ENCODE measurements at places on chromosomes 7 and 10.

DNA sequence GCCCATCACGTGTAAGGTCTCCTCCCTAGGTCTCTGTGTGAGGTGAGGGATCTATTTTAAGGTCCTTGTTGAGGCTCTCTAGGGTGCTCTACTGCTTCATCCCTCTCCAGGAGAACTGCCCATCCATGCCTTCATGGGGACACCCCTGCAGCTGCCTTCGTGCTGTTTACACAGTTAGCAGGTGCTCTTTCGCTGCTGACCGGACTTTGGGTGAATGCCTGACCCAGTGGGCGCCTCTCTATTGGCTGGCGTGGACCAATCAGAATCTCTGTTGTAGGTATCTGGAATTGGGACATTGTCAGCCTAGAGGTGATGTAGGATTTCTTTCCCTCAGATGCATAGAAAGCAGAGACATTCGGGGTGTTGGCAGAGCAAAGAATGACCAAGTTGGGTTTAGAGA is 38.7 kb upstream of the HMX3 start:
- no peak for DNase-seq

DNA sequence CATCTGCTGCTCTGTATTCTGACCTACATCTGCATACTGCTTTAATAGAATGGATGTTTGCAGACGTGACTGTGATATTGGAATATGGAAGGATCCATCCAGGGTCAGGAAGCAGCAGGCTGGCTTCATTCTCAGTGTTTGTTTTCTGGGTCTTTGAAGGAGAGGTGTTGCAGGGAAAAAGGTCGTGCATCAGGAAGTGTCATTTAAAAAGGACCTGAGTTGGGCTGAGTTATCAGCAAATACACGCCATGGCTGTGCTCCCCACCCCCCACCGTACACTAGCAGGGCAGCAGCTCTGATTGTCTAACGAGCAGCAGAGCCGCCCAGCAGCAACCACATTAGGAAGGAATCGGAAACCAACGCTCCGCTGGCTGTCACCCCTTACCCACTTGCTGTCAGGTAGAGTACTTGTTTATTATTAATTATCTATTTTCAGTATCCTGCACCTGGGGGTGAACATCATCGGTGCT is 63.1 kb upstream of the STEAP1B start:
- DNase-seq = no peak

- no peak for DNase-seq
Measured at GRCh38 chr10:124172181-124172916, 79.0 kb upstream of the CHST15 start.

DNA sequence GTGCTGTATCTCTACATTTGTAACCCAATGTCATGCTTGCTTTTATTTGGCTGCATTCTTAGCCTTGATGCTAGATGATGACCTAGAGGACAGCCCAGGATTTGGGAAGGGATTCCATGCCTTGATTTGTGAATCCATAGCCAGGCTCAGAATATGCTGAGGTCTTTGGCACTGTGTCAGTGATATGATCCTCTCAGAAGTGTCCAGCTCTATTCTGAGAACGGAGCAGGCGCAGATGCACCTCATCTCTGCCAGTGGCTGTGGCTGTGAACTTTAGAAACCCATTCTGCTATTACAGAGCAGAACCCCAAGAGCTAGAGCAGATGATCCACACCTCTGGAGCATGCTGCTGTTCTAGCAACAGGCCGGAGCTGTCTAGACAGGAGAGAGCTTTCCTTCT is 212.8 kb downstream of the TRIL start:
- DNase-seq = no peak

DNA sequence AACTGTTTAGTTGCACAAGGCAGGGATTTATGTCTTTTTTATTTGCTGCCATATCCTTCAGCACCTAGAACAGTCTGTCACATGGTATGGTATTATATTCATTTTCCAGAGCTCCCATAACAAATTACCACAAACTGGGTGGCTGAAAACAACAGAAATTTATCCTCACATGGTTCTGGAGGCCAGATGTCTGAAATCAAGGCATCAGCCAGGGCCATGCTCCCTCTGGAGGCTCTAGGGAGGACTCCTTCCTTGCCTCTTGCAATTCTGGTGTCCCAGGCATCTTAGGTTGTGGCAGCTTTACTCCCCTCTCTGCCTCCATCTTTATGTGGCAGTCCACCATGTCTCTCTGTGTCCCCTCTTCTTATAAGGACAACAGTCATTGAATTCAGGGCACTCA is 43.1 kb downstream of the MET start:
- no peak for DNase-seq

- DNase-seq = no peak
Measured at GRCh38 chr10:77529050-77529576, 108.5 kb downstream of the KCNMA1 start.

Data from activated CD8-positive, alpha-beta memory T cell treated with anti-CD3 and anti-CD28 coated beads for 1 hour (primary cell).